ENCODE measurements at places on chromosomes 1 and 21.

GRCh38 chr1:8510041-8510823 lies 192.3 kb downstream of the SLC45A1 start:
- peak; percentile 44 for DNase-seq

GRCh38 chr1:110393691-110394492 lies 3.1 kb upstream of the SLC16A4 start:
- no peak for DNase-seq

DNA sequence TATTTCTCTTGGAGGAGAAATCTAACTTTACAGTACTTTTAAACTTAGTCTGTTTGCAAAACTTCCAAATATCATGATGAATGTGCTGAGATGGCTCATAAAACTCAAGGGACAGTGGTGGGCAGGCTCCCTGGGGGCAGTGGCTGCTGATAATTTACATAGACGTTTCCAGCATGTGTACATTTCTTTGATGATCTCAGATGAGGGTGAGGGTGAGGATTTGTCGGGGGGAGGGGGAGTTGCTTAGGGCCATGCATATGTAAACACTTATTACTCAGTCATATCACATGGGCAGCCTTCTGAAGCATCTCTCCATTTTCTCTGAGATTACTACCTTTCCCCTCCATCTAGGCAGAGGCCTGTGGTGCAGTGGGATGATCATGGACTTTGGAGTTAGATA lies 152.9 kb upstream of the HMGB4 start:
- DNase-seq, result no peak

- DNase-seq, result no peak
Measured at GRCh38 chr1:29625084-29625420, 388.7 kb downstream of the PTPRU start.

DNA sequence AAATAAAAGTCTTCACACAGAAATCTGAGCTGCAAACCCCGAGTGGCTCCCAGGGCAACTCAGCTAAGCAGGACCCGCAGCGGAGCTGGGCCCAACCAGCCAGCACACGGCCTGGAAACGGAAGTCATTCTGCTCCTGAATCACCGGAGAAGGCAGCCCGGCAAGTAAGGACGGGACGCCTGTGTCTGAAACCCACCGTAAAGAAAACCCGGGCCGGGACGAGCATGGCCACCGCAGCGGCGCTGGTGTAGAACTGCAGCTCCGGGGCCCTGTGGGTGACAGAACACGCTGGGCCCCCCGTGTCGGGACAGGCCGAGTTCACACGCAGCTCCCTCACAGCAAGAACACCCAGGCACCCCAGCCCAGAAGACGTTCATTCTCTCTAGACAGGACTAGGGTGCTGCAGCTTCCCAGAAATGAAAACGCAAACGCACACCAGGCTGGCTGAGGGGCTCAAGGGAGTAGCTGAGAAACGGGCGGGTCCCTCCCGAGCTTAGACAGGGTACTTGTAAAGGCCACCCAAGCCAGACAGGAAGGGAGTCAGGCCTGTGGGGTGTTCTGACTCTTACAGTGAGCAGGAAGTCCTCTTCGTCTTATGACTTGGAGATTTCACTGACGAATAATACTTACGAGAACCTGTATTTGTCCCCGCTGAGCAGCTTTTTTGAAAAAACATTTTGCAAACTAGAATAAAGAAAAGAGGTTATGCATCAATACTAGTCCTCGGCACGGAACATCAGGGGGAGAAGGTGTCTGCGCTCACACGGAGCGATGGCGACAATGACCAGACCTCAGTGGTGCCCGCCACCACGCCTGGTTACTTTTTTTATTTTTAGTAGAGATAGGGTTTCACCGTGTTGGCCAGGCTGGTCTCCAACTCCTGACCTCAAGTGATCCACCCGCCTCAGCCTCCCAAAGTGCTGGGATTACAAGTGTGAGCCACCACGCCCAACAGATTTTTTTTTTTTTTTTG lies 10.9 kb upstream of the CDK11B start:
- DNase-seq, result no peak

- no peak for DNase-seq
Measured at GRCh38 chr1:223742856-223743517, 30.6 kb downstream of the CAPN2 start.

- DNase-seq, result no peak
Measured at GRCh38 chr1:68745451-68745850, 248.6 kb upstream of the DEPDC1 start.

GRCh38 chr1:38827318-38827717 lies 32.3 kb downstream of the RRAGC start:
- DNase-seq, result no peak

- DNase-seq, result no peak
Measured at GRCh38 chr1:218058730-218059129, 226.4 kb upstream of the RRP15 start.

DNA sequence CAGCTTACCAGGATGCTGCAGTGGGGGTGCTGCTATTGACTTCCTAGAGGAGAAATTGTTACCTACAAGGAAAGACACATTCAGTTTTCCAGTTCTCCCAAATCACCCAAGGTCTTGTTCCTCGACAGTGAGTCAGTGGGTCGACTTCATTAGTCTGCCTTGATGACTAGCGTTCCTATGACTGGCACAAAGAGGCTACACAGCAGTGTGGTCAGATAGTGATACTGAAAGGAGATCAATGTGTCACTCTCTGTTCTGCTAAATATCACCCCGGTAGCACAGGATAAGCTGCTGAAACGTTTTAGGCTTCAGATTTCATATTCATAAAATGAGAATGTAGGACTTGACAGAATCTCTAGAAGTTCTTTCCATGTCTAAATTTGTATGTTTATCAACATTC lies 357.4 kb downstream of the LMX1A start:
- DNase-seq, result no peak

DNA sequence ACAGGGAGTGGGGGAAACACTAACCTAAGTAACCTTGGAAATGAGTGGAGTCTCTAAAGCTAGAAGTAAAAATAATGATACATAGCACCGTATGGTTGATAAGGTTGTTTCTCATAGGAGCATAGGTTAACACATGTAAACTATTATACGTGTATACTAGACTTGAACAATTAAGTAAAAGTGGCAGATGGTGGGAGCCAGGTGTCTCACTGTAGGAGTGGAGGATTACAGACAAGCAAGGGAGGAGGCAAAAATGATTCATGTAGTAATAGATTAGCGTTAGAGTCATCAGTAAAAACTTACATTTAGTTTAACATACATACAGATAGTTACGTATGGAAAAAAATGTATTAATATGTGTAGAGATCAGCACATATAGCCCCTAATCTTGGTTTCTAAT lies 138.4 kb upstream of the DSCAM start:
- no peak for DNase-seq

DNA sequence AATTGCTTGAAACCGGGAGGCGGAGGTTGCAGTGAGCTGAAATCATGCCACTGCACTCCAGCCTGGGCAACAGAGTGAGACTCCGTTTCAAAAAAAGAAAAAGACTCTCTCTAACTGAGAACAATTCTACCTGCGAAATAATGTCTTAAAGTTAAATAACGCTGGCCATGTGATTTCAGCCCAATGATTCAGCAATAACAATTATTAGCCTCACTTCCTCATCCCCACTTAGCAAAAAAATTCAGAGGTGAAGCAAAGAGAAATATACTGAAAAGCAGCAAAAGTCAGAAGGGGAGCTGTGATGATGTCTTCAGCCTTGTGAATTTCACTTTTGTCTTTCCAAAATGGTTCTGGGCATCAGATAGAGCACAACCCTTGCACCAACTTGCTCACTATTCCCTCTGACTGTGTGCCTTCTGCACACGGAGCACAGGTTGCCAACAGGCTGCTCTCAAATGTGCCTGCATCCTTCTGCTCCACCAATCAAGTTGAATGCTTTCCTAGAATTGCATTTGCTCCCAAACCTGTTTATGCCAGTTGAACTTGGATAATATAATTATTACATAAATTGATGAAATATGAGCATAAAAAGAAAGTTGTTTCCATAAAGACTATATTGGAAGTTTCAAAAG lies 79.8 kb upstream of the IPO9 start:
- no peak for DNase-seq

- no peak for DNase-seq
Measured at GRCh38 chr21:46148106-46148505, 7.3 kb downstream of the FTCD start.

DNA sequence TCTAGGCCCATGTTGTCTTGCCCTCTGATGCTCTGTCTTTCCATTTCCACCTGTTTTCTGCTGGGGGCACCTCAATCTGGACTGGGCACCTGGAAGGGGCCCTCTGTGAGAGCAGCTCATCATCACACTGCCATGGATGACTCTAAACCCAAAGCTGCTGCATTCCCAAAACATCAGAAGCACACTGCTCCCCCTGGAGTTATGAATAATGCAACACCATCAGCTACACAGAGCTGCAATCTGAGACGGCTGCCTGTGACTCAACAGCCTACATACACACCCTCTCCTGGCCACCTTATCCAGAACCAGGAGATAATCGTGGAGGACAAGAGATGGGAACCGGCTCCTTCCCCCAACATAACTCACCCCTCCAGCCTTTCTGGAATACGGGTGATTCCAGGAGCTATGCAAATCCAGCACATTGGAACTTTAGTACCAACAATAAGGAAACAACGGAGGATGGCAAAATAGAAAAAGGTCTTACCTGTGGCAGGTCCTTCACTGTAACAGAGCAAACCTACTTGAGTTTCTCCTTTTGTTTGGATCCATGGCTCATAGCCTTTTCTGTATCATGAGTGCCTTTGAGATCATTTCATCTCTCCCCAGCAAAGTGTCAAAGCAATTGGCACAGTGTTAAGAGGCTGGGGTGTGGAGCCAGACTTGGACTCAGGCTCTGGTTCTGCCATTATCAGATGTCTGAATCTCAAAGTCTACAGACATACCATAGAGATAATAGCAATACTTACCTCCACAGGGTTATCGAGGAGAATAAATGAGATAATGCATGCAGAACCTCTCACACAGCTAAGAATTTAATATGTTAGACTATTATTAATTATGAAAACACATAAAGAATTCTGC lies 29.3 kb downstream of the AK2 start:
- no peak for DNase-seq

DNA sequence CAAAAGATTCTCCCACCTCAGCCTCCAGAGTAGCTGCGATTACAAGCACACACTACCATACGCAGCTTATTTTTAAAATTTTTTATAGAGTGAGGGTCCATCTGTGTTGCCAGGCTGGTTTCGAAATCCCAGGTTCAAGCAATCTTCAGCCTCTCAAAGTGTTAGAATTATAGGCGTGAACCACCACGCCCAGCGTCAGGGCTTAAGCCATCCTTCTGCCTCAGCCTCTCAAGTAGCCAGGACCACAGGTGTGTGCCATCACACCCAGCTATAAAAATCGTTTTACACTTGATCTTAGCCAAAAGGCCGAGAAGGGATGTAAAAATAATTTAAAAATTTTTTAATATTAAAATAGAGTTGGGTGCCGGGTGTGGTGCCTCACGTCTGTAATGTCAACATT lies 4.3 kb upstream of the SLC25A33 start:
- DNase-seq, result no peak
